NCI-H1694 (cell line): ENCODE measurements at places on chromosomes 3 and 15.

GRCh38 chr3:75129101-75129500, 514.6 kb upstream of the CNTN3 start:
- DNase-seq, result no peak

DNA sequence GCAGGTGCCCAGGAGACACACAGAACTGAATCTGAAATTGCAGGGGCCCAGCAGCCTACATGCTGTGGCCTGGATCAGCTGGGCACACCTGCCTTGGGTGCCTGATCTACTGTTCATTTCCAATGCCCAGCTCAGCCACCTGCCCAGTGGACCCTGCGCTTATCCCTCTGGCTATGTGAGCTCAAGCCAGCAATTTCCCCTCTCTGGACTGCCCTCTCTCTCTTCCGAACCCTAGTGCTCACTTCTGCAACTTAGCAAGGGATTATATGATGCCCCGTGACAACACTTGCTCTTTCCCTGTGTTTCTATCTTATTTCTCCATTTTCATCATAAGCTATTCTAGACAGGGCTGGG, 276.0 kb downstream of the UACA start:
- DNase-seq, result no peak

DNA sequence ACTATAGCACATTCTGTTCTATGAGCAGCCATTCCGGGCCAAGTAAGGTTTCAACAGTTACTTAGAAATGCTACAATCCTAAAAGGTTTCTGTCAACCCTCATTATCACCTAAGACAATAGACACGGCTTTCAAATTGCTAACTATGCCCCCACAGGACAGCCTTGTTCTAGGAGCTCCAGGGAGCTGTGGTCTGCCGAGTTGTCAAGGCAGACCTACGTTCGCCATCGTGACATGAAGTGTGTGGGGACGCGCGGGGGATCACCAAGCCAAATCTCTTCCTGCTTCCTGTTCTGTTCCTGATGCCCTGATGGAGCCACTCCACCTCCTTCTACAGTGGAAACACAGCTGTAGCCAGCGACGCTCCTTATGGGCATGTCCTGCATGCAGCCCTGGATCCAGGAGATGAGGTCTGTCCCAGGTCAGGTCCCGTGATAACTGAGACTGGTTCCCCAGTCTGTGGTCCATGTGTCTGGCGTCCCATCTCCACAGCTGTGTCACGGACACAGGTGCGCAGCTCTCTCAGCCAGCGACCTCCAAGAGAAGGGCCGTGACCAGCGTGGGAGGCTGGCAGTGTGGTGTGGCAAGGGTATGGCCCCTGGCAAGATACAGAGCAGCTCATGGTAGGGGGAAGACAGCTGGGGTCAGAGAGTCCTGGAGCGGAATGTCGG, 82.8 kb downstream of the PCSK6 start:
- no peak for DNase-seq

- DNase-seq, result no peak
Measured at GRCh38 chr3:8595695-8596115, 48.9 kb downstream of the SSUH2 start.

GRCh38 chr15:55343168-55343567, 24.1 kb downstream of the PIGB start:
- peak; percentile 24 for DNase-seq

DNA sequence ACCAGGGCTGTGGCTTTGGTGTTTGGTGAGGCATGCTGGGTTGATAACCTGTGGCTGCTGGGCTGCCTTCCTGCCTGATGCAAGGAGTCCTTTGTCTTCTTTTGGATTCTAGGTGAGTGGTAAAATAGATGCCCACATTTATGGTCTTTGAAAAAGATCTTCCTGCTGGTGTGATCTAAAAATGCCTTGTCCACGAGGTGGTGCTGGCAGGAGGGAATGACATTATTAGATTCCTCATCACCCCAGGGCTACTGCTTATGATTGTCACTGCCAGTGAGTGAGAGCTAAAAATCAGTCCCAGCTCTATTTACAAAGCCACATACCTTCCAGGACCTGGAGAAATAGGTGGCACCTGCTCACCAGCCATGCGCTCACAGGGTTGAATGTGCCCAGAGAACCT, 355.5 kb upstream of the ROPN1 start:
- no peak for DNase-seq

- DNase-seq, result peak; percentile 24
Measured at GRCh38 chr3:56858331-56858730, 56.6 kb upstream of the ARHGEF3 start.

DNA sequence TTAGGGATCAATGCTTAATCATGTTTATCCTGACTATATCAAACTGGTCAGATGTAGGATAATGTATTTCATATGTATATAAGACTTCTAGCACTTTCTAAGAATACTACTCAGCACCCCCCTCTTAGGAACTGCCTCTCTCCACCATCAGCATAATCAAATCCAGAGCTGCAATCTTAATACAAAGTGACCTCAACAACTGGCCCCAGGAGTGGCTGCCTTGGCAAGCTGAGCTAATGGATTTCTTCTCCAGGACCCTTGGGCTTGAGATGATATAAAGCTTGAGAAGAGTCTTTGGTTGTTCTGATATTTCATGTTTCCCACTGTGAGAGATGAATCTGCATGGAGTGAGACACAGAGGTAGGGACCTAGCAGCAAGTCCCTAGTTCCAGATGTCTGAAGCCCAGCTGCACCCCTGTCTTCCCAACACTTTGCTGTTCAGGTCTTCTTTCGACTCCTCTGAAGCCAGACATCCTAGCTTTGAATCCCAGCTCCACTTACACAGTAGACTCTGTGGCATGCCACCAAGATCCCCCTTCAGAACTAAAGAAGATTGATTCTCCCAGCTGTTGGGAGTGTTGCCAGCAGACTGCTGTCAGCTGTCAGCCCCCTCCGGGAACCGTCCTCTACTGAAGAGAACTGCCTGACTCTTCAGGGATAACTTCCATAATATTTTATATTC, 309.3 kb upstream of the UBE2E2 start:
- DNase-seq, result no peak
